ENCODE measurements at places on chromosomes 4 and X. TPM values are rescaled to one million over a fixed set of nuclear protein-coding genes. Genes with fewer than 3 reads are reported as not detected.

PCDH7 gene
- 21.0 TPM for total RNA-seq

SMIM31 gene
- total RNA-seq: 2.0 TPM

PHEX gene
- total RNA-seq: 0.20 TPM

CFI gene
- total RNA-seq: not detected

FGFBP2 gene
- total RNA-seq: 2.2 TPM
